Posterior vena cava (tissue), 2 donors: ENCODE measurements at places on chromosomes 2 and 18.

GRCh38 chr18:80233899-80234298 is 13.4 kb downstream of the PARD6G start:
- DNase-seq = no peak

DNA sequence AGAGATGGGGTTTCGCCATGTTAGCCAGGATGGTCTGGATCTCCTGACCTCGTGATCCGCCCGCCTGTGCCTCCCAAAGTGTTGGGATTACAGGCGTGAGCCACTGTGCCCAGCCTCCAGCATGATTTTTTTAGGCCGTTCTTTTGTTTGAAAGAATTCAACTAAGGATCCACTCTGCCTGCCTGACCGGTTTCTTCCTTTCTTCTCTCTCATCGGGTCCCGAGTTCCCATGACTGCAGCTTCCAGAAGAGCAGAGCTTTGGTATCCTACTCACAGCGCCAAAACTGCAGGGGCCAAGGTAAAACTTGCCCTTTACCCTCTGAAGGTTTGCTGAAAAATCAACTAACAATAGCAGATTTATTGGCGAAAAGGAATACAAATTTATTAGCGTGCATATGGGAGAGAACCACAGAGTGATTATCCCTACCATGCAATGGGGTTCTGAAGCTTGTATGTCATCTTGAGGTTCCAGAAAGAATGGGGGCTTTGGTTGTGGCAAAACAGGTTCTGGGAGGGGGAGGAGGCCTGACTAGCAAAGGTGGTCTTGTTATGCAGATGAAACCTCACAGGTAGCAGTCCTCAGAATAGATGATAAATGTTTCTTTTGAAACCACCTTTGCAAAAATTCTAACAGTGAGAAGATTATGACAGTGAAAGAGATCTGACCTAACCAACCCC is 87.0 kb upstream of the MSH6 start:
- DNase-seq = no peak

- no peak for DNase-seq
Measured at GRCh38 chr18:29962579-29962978, 1080.0 kb downstream of the DSC3 start.

- DNase-seq = no peak
Measured at GRCh38 chr2:102436323-102436722, 13.4 kb downstream of the IL18RAP start.

- no peak for DNase-seq
Measured at GRCh38 chr2:108974674-108975073, 14.3 kb downstream of the EDAR start.

DNA sequence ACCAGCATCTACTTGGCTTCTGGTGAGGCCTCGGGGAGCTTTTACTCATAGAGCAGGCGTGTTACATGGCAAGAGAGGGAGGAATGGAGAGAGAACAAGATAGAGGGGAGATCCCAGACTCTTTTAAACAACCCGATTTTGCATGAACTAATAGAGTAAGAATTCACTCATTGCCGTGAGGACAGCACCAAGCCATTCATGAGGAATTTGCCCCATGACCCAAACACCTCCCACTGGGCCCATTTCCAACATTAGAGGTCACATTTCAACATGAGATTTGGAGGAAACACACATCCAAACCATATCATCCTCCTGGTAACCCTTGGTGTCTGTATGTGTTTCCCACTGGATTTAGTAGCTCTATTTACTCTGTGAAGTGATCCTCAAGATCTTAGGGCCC is 249.9 kb upstream of the SP5 start:
- no peak for DNase-seq

- no peak for DNase-seq
Measured at GRCh38 chr18:24811950-24812681, 351.7 kb downstream of the HRH4 start.

GRCh38 chr18:10457767-10458166 is 3.3 kb downstream of the APCDD1 start:
- no peak for DNase-seq

DNA sequence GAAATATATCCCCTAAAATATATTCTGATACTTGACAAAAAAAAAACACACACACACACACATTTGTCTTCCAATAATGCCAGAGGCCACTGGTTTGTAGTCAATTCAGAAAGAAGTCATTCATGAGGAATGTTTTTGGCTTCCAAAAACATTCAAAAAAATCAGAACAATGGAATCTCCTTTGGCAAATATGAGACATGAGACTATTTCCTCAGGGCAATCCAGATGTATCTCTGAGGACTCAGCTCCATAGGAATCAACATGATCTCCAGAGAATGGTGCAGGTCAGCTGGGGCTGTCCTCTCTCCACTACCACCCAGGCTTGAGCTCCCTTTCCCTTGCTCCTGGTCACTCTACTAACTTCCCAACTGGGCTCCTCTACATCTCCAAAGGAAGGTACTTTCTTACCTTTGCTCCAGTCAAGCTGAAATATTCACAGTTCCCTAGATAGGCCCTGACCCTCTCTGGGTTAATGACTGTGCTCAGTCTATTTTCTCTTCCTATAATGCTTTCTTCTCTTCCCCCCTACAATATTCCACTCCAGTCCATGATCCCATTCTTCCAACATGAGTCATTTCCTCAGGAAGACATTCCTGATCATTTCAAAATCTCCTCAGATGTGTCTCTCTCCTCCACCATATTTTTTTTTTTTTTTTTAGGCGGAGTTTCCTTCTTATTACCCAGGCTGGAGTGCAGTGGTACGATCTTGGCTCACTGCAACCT is 145.3 kb downstream of the C1D start:
- no peak for DNase-seq

DNA sequence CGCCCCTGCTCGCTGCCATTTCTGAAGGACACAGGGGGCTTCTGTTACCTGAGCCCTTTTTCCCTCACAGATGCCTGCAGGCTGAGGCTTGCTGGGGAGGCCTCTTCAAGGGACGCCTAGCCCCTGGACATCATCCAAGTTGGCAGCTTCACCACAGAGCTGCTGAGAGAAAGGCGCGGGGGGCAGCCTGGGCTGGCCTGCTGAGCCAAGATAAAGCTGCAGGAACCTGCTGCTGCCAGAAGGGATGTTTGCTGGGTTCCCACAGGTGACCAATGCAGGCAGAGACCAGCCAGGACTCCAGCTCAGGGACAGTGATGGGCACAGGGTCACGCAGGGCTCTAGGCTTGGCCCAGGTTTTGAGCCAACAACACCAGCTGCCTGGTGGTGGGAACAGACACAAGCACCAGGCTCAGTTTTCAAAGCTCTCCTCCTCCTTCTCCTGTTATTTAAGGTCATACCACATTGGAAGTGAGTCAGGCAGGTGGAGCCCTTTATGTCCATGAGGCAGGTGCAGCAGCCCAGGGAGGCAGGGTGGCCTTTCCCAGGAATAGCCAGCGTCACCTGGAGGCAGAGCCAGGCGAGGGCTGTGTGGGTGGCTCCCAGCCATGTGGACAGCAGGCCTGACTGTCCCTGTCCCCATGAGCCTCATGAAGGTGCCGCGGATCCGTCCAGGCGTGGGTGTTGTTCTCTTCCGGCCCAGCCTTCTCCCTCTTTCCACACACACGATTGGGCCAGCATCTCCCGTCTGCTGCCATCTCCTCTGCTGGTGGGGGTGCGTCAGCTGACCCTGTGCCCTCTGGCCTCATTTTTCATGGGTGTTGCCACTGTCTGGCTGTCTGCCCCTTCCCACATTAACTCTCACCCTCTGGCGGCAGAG is 515.5 kb upstream of the MYT1L start:
- no peak for DNase-seq

GRCh38 chr2:8779795-8780671 is 57.4 kb downstream of the KIDINS220 start:
- DNase-seq = no peak
